ENCODE measurements at places on chromosomes 3 and 15. TPM values are rescaled to one million over a fixed set of nuclear protein-coding genes. Genes with fewer than 3 reads are reported as not detected.

SPATA12 gene
- polyA plus RNA-seq, result not detected

- no peak for DNase-seq
These were observed 3.9 kb upstream of the CSK start for GRCh38 chr15:74777769-74778598.

DNA sequence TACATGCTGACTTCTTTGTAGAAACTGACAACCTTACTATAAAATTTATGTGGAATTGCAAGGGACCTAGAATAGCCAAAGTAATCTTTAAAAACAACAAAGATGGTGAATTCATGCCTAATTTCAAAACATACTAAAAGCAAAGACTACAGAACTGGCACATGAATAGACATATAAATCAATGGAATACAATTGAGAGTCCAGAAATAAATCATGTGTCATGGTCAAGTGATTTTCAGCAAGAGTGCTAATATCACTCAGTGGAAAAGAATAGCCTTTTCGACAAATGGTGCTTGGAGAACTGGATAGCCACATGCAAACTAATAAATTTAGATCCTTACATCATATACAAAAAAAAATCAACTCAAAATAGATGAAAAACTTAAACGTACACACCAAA lies 8.7 kb downstream of the IMPG2 start:
- no peak for DNase-seq

DNA sequence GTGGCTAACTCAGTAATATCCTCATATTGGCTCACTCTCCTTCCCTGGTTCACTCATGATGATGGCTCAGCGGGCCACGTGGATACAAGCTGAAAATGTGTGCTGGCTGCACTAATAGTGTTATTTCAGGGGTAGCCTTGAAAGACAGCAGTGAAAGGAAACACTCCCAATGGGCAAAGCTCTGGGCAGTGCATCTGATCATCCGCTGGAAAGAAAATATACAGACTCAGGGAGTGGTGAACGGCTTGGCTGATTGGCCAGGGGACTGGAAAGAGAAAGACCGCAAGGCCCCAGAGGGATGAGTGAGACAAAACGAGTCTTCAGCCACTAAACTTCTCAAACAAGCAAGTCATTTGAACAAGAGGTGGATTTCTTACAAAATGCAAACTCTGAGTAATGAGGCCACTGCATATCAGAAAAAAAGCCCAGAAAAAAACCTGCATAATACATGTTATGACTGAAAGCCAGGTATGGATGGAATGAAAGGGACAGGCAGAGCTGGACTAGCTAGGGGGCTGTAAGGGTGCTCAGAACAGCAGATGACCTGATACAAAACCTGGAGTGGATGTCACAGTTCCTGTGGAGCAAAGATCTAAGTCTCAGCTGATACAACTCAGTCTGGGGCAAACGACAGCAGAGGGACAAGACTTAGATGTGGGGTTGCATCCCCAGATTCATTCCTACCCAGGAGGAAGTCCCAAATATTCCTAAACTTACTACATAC lies 33.3 kb downstream of the CMTM6 start:
- DNase-seq, result no peak

GP5 gene
- not detected for polyA plus RNA-seq

GRCh38 chr15:60134609-60135008 lies 130.5 kb downstream of the FOXB1 start:
- no peak for DNase-seq

- no peak for DNase-seq
These were observed 120.6 kb downstream of the CD47 start for GRCh38 chr3:107969994-107970819.

- no peak for DNase-seq
These were observed 65.8 kb downstream of the SV2B start for GRCh38 chr15:91165850-91166249.

GRCh38 chr3:32709346-32709745 lies 24.4 kb downstream of the CNOT10 start:
- no peak for DNase-seq

DNA sequence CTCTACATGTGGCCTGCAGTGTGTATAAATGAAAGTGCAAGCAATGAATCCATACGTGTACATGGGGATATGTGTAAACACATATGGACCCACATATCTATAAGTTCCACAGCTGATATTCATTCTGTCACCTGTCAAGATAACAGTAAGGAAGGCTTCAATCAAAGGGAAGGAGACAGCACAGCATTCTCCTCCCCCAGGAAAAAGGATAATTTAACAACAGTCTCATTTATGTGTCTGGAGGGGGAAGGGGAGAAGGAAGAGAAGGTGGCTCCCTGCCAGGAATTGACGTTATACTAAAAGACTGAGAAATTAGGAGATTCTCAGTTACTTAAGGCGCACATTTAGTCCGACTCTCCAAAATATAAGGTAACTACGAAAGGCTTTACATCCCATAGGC lies 345.9 kb downstream of the FOXP1 start:
- no peak for DNase-seq

DNA sequence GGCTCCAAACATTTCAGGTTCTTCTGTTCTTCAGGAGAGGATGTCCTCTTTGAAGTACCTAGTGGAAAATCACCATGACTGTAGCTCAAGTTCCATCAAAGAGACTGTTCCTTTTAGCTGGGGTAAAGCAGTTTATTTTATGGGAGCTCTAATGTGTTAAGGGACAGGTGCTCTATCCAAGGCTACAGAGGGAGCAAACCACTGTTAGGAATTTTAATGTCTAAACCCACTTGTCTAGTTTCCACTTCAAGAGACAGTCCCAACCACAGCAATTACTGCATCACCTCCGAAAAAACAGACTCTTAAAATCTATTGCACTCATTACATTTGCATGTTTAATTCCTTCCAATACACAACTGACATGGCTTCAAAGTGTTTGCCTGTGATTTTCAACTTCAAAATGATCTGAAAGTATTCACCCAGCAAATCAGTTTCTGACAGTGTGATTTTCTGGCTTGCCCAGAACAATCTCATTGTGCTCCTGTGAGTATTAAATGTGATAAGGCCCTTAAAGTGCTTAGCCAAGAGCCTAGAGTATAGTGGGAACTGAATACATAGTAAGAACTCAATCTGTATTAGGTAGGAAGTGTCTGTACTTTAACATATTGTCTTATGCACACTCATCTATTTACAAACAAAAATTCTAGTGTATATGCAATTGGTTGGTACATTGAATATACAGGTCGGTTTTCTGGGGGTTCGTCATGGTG lies 266.5 kb upstream of the CCDC54 start:
- DNase-seq, result no peak

DNA sequence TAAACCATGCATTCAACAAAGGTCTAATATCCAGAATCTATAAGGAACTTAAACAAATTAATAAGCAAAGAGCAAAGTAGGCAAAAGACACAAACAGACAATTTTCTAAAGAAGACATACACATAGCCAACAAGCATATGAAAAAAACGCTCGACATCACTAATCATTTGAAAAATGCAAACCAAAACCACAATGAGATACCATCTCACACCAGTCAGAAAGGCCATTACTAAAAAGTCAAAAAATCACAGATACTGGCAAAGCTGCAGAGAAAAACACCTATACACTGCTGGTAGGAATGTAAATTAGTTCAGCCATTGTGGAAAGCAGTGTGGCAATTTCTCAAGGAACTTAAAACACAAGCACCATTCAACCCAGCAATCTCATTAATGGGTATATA lies 53.8 kb downstream of the FSIP1 start:
- no peak for DNase-seq

GOLGA8S gene
- polyA plus RNA-seq, result not detected

DNA sequence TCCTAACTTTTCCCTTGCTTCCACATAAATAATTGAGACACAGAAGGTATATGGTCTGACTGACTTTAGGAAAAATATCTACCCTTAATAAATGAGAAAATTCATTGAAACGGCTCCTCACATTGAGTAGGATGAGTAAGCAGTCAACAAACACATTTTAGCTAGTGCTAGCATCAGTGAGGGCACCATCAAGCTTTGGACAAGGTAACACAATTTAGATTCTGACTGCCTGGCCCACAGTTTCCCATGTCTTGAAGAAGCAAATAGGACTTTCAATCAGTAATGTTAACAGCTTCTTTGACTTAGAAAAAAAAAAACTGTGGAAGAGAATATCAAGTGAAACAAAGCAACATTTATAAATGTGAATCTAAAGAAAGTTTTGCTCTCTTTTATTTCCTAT lies 70.1 kb upstream of the MBNL1 start:
- no peak for DNase-seq

- DNase-seq, result no peak
These were observed 22.6 kb downstream of the VGLL3 start for GRCh38 chr3:86968244-86968932.

GRCh38 chr15:40234783-40235182 lies 4.1 kb upstream of the PAK6 start:
- no peak for DNase-seq

HHLA2 gene
- polyA plus RNA-seq, result not detected

- no peak for DNase-seq
These were observed 142.4 kb downstream of the TCF12 start for GRCh38 chr15:57060799-57061198.

GRCh38 chr3:33883538-33883950 lies 85.1 kb downstream of the PDCD6IP start:
- peak; percentile 90 for DNase-seq

- no peak for DNase-seq
These were observed 32.9 kb upstream of the MBNL1 start for GRCh38 chr3:152235709-152236298.

- DNase-seq, result no peak
These were observed 26.5 kb downstream of the P3H2 start for GRCh38 chr3:190094160-190094718.

SERPINI2 gene
- polyA plus RNA-seq, result not detected

FBN1 gene
- polyA plus RNA-seq, result 5.1 TPM

GRCh38 chr3:14570089-14570488 lies 29.9 kb upstream of the GRIP2 start:
- no peak for DNase-seq

GRCh38 chr3:47347217-47347801 lies 33.5 kb upstream of the PTPN23 start:
- DNase-seq, result no peak

GRCh38 chr15:50307799-50308198 lies 42.3 kb upstream of the HDC start:
- DNase-seq, result no peak

DNA sequence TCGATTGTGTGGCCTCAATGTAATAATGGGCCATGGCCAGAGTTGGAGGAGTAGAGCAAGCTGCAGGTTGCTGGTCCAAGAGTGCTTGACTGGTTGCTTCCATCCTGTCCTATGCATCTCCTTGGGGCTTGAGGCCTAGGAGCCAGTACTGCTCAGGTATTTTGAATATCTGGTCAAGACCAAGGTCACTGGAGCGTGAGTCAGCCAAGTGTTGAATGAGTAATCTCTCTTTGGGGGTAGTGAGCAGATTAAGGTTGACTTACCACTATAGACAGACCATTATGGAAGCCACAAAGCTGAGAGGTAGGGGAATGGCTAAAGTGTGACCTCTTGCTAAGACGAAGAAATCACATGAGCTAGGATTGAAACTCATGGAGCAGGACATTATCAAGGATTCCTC lies 9.4 kb upstream of the PARP6 start:
- no peak for DNase-seq

GRCh38 chr3:183013856-183014255 lies 33.5 kb upstream of the DCUN1D1 start:
- DNase-seq, result no peak

RASGRP1 gene
- polyA plus RNA-seq, result 1.3 TPM

DNA sequence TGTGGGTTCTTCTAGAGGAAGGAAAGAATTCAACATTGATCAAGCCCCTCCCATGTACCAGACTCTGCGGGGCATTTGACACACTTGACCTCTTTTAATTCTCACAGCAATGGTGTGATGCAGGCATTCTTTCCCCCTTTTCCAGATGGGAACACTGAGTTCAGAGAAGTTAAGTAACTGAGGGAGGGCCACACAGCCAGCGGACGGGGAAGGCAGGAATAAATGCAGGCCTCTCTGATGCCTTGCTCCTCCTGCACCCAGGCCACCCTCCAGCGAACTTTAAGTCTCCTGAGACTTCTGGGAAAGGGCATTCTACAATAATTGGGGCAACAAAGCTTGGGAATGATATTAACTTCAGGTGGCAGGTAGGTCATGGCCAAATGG lies 227.4 kb downstream of the UACA start:
- no peak for DNase-seq

TERC gene
- polyA plus RNA-seq, result not detected

- no peak for DNase-seq
These were observed 220.4 kb upstream of the CFAP20DC start for GRCh38 chr3:59270209-59270608.

All from brain (organoid and tissue), 16 donors.